AML-193 (cell line): ENCODE measurements at places on chromosomes 16 and 17.
A peak's percentile ranks its signal among the peaks of the same experiment; 100 is the strongest.

GRCh38 chr17:65456368-65457151 is 104.9 kb downstream of the AXIN2 start:
- DNase-seq, result no peak

GRCh38 chr17:52136166-52136565 is 22.3 kb downstream of the CA10 start:
- DNase-seq, result no peak

GRCh38 chr16:89924925-89925307 is 1.8 kb downstream of the TUBB3 start:
- no peak for DNase-seq

- no peak for DNase-seq
These were observed 4.7 kb upstream of the CDT1 start for GRCh38 chr16:88798772-88799455.

- DNase-seq, result no peak
These were observed at the start of gene SDR42E1 for GRCh38 chr16:82011199-82011641. Gene SDR42E1, minus strand, starts transcription at chr16:82011470. Its CDS starts 10,612 bp downstream, at chr16:82000858.

DNA sequence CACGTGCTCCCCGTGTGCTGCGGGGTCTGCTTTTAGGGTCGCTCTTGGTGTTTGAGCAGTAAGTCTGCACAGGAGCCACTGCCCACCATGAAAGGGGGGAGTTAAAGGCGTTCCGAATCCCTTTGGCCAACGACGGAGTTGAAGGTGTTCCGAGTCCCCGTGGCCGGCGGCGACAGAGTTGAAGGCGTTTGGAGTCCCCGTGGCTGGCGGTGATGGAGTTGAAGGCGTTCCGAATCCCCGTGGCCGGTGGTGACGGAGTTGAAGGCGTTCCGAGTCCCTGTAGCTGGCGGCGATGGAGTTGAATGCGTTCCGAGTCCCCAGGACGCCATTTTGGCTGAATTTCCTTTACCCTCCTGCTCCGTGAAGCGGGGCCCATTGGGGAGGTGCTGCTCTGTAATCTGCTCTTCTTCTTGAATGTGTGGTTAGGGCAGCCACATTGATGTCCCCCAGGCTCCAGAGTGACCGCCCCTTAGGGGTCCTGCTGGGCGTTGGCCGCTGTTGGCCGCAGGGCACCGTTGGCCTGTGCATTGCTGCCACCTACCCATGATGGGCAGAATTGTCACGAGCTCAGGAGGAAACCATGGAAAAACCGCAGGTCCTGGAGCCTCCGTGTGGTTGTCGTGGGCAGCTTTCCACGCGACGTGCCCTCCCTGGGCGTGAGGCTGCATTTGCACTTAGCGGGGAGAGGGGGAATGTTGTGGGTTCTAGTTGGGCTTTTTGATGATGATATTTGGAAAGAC is 73.7 kb upstream of the ZNF750 start:
- peak; percentile 9 for DNase-seq

DNA sequence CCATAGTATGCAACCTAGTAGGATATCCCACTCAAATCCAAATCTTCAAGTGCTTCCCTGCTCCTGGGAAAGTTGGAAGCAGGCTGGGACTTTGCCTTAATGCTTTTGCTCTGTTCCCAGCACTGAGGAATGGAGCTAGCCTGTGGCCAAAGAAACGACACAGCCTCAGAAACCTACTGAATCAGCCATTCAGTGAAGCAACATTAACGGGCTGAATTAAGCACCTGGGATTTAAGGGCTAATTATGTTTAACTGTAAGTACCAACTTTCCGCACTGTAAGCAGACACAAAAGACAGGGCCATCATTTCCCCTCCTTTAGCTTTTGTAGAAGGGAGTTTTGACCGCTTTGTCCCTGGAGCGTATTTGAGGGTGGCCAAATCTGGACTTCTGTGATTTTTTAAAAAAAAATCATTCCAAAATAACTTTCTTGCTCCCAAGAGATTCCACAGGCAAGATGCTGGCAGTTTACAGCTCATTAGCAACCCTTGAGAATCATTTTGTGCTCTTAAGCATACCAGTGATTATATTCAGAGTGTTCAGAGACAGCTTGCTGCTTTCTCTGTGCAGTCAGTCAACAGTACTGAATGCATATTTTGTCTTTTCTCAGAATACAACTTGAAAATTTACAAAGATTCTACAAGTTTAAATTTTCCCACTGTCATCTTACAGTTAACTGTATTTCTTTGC is 17.6 kb upstream of the NOL11 start:
- DNase-seq, result no peak

DNA sequence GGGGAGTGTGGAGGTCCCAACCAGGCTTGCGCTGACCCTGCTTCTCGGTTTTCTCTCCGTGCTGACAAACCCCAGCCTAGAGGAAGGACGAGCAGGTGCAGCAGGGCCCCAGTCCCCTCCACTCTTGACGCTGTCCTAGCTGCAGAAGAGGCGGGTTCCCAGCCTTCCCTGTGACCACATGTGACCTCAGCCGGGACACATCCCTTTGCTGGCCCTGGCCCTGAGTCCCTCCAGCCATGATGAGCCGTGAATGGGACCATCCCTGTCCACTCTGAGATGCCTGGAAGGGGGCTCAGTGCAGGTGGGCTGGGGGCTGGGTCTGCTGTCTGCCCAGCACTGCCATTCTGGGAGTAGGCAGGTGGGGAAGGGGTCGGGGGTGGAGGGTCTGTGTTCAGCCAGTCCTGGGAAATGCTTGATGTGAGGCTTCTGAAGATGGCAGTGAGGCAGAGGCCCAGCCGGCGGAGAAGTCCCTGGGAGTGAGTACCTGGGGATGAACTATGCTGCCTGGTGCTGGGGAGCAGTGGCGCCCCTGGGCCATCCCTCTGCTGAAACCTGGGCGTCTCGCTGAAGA is 1.9 kb upstream of the TUBB3 start:
- DNase-seq, result no peak

- no peak for DNase-seq
These were observed 14.6 kb downstream of the RGS11 start for GRCh38 chr16:261031-261691.

- no peak for DNase-seq
These were observed 35.6 kb upstream of the MNT start for GRCh38 chr17:2436316-2436905.

- DNase-seq, result peak; percentile 68
These were observed 17.5 kb downstream of the ALOX15B start for GRCh38 chr17:8056232-8056975.

DNA sequence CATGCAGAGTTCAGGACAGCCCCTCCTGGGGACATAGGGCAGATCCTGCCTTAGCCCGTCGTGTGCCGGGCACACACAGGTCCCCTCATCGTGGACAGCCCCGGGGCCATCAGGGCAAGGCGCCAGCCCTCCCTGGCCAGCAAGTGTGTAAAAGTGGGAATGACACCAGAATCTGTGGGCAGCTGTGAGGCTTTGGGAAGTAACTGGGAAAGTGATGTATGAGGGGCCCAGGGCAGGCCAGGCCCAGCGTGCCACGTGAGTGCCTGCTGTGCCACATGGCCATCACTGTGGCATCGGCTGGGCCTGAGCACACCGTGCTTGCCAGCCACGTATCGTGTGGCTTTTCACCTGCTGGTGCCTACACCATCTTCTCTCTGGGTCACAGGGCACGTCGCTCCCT is 26.6 kb downstream of the ACSF3 start:
- DNase-seq, result no peak

- peak; percentile 16 for DNase-seq
These were observed 43.8 kb downstream of the DNAJA2 start for GRCh38 chr16:46929378-46930332.

DNA sequence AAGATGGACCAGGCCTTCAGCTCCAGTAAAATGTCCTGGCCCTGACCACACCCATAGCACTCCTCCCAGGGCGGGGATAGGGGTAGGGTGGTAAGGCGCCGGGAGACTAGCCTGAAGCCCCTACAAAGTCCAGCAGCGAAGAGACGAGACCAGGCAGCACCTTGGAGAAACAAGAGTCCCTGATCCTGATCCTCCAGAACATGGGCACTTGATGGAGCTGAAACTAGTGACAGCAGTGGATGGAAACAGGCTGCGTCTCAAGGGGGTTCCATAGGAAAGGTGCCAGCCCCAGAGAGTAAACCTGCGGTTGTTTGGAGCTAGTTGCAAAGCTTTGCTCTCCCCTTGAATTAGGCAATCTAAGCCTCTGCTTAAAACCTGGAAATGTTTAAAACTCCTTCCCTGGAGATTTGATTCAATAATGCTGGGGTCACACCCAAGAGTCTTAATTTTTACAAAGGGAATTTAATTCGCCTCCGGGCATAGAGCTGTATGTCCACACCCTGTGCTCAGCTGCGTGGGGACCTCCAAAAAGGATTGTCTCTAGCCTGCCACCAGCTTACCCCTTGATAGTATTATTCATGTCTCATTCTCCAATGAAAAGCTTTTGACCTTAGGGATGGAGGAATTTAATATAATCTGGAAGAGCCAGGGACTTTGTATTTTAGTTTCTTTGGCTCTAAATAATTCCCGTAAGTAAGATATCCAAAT is 258.6 kb downstream of the PMP22 start:
- DNase-seq, result no peak

DNA sequence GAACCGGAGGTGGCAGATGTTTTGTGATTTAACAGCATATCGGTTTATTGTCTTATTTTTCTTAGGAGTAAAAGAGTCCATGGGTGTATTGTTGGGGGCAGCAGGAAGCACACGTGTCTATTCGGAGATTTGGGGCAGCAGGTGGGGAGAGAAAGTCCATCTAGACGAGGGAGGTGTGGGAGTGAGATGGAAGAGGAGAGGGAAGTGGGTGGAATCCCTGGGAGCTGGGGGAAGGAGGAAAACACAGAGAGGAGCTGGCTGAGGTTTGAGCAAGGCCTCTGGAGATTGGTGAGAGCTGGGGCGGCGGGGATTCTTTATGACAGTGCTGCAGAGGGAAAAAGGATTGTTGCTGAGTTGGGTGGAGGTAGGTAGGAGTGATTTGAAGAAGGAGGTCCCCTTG is 72.1 kb downstream of the PRKCB start:
- no peak for DNase-seq

GRCh38 chr16:2056681-2057407 is 9.1 kb downstream of the TSC2 start:
- DNase-seq, result no peak

- no peak for DNase-seq
These were observed 1.2 kb downstream of the SIAH1 start for GRCh38 chr16:48383877-48384519.

DNA sequence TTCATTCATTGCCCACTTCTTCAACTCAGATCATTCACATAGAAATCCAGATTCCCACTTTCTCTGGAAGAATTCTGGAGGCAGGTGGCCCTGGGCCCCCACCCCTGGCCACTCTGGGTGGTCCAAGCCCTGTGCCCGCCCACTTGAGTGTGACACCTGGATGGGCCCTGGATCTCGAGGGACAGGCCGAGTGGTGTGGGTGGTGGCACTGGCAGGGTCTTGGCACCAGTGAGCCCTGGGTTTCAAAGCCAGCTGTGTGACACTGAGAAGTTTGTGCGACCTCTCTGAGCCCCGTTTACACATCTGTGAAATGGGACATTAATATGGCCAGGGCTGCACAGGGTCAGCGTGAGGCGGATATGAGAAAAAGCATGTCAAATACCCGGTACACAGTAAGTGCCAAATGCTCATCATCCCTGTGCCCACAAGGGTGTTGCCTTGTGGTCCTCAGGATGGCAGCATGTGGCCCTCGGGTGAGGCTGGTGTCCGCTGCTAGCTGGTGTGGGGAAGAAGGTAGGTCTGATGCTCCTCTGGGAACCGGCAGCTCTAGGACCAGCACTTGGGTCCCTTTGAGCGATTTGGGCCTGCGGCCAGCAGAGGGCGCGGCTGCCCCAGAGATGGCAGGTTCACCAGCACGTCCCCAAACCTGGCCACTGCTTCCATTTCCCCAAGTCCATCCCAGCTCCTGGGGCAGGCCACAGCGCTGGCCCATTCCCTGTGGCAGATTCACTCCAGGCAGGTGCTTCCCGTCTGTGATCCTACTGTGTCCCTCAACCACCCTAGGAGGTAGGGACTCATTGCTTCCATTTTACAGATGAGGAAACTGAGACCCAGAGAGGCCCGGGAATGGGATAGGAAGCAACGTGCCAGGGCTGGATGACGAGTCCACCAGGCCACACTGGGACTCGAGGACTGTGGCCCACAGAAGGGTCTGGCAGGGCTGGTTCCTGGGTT is 3.6 kb downstream of the OSGIN1 start:
- peak; percentile 46 for DNase-seq

DNA sequence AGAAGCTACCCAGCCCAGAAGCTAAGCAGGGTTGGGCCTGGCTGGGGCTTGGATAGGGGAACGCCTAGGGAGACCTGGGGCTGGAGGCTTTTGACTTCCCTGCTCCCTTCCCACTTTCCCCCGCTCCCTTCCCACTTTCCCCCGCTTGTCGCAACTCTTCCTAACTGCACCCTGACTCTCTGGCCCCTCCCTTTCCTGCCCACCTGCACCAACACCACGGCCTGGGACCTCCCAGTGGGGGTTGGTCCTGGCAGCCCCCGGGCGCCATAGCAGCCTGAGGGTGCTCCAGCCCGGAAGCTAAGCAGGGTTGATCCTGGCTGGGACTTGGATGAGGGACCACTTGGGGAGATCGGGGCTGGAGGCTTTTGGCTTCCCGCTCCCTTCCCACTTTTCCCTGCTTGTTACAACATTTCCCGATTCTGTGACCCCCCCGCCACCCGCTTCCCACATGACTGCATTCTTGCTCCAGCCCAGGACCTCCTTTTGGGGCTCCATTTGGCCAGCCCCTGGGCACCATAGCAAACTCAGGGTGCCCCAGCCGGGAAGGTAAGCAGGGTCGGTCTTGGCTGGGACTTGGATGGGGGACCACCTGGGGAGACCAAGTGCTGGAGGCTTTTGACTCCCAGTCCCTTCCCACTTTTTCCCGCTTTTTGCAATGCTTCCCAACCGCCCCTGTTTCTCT is 2287.0 kb downstream of the TP53TG3F start:
- no peak for DNase-seq

DNA sequence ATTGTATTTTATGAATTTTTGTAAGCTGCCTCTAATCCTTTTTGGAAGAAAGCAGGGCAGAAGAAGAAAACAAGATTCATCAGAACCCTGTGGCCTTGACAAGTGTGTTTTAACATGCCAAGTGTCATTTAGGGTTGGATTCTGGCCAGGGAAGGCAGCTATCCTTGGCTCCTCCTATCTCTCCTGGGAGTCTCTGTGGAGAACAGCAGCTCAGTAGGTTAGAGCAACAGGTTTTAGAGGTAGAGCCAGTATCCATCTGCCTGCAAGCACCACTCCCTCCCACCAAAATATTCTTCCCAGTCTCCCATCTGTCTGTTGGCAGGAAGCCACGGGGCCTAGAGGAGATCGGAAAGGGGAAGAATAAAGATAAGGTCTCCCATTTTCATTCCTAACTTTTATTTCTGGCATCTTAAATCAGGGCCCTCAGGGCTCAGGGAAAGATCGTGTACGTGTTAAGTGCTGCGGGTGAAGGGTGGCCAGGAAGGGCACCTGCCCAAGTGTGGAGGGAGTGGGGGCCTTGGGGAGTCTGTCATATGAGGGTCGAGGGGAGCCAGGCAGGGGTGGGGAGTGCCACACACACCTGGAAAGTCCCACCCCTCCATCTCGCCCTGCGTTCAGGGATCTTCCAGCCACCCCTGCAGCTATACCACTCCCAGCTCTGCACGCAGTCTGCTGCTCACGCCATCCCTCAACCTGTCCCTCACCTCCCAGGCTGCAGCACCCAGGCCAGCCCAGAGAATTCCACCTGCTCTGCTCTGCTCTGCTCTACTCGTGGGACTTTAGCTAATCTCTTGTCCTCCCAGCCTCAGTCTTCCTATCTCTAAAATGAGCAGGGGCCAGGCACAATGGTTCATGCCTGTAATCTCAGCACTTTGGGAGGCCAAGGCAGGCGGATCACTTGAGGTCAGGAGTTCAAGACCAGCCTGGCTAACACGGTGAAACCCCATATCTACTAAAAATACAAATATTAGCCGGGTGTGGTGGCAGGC is 17.1 kb upstream of the CPSF4L start:
- DNase-seq, result no peak

GRCh38 chr17:7237761-7238419 is 1.4 kb downstream of the PHF23 start:
- DNase-seq, result no peak

- no peak for DNase-seq
These were observed 3.0 kb upstream of the CPNE2 start for GRCh38 chr16:57089406-57089805.
